Cerebellar cortex (tissue), 1 donor: ENCODE measurements at places on chromosomes 16 and 17.

GRCh38 chr17:44191369-44191768 is 4.6 kb downstream of the TMUB2 start:
- no peak for DNase-seq

DNA sequence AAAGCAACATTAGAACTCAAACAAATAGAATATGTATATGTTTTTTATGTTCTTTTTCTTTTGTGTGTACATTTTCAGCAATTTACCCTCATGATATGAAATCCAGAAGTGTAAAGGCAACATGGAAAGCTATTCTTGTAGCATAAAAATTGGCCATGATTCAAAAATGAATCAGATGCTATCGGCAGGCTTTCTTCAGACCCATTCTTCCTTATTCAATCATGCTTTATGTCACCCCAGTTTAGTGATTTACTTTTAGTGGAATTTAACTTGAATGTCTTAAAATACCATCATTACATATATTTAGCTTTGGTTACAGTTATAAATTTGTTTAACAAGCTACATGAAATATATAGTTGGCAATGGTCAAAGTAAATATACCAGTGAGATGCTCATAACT is 21.4 kb upstream of the SMIM36 start:
- DNase-seq, result no peak

DNA sequence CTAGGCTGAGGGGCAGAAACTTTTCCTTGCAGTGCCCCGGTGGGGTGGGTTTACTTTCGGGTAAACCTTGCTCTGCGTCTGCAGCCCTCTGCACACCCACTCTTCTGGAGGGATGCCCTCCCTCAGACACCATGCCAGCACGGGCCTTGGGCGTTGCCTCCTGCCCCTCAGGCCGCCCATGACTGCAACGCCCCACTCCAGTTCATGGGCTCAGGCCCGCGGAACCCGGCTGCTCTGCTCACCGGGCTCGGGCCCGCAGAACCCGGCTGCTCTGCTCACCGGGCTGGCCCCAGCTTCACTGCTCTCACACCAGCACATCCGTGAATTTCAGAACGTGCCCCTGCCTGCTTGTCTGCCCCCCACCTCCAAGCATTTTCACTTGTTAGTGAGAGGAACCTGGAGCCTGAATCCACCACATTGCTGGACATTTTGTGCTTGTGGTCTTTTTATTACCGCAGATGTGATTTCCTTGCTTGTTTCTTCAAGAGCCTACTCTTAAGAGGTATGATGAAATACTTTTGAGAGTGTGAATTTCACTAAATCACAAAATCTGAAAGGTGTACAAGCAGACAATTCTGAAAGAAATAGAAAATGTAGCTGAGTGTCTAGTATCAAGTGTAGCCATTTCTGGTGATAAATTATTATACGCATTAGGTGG is 130.9 kb downstream of the RPTOR start:
- no peak for DNase-seq

DNA sequence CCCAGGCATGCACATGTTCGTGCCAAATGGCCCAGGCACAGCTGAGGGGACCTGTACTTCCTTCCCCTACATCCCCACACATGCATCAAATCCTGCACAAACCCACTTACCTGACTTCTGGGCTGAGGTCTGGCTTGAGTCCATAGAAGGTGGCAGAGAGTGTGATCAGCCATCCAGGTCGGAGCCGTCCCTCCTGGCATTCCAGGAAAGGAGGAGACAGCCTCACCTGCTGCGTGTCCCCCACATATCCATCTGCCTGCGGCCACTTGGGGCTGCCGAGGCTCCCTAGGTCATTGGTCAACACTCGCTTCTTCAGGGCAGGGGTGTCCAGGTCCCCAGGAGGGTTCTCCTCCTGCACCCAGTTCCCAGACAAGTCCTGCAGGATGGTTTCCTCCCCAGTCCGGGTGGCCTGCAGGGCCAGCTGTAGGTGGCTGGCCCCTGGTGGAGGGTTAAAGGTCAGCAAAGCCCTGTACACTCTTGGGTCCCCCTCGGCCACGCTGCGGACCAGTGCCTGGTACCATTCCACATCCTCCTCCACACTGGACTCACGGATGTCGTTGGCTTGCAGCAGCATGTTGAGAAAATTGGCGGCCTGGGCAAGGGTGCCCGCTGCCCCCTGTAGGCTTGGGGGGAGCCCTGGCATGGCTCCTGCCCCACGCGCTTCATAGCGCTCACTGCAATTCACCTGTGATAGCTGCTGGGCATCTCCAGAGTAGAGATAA is 709 bp downstream of the GPR179 start:
- DNase-seq, result no peak

GRCh38 chr17:82756166-82756565 is 4.3 kb downstream of the TBCD start:
- no peak for DNase-seq

- no peak for DNase-seq
Measured at GRCh38 chr17:34750004-34750403, 170.6 kb downstream of the TMEM132E start.

DNA sequence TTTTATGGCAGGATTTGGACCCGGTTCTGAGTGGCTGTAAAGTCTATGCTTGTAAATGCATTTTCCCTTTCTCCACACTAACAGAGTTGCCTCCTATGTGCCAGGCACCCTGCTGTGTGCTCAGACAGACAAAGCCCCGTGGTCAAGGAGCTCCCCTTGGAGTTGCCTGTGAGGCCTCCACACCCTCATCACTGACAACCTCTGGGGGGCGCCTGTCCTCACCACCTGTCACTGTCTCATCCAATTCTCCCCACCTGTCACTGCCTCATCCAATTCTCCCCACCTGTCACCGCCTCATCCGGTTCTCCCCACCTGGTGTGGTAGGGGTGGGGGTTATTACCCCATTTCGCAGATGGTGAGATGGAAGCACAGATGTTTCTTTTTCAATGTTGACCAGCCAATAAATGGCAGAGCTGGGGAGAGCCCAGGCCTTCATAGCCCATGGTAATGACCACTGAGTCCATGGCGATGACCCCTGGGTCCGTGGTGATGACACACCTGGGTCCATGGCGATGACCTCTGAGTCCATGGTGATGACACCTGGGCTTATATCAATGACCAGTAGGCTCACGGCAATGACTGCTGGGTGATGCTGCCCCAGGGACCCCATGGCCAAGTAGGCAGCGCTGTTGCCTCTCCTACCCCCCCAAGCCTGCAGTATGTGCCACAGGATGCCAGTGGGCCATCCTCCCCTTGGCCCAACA is 150.1 kb downstream of the IRF8 start:
- no peak for DNase-seq
